ENCODE measurements at places on chromosomes 12 and 14. TPM values are rescaled to one million over a fixed set of nuclear protein-coding genes. Genes with fewer than 3 reads are reported as not detected.
A peak's percentile ranks its signal among the peaks of the same experiment; 100 is the strongest.

DNA sequence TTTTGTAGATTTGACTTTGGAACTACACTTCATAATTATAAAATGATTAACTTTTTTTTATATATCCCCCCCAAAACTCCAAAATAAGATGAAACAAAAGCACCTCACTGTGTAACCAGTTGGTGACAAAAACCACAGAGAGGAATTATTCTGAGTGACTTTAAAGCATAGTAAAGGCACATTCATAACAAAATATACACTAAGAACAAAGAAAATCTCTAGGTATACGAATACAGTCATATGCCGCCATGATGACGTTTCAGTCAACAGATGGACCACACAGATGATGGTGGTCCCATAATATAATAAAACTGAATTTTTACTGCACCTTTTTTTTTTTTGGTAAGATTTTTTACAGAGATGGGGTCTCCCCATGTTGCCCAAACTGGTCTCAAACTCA is 70.7 kb downstream of the MED13L start:
- DNase-seq, result no peak

LRRC10 gene
- not detected for total RNA-seq

EMC9 gene
- 40.0 TPM for total RNA-seq

DNA sequence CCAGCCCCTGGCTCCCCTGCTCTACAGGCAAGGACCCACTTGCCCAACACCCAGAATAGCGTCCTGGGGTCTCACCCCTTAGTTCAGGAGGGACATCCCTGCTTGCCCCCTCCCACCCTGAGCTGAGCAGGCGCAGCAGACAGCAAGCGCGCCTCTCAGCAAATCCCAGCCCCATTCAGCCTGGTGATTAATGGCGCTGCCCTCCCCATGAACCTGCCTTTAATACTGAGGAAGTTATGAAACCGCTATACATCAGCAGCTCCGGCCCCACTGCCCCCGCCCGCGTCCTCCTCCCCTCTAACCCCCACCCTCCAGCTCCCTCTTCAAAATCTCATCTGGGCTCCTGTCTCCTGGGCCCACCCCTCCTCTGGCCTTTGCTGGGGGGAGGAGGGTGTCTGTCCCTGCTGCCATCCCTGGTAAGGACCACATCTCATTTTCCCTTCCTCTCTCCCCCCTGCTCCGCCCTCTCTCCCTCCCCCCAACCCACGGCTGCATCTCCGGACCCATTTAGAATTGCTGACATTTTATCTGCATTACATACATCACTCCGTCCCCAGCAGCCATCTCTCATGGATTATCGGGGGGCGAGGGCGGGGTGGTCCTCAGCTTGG is 7.1 kb upstream of the SMUG1 start:
- DNase-seq, result no peak

- no peak for DNase-seq
These were observed 29.8 kb downstream of the PROX2 start for GRCh38 chr14:74846168-74846567.

GRCh38 chr14:102007916-102008418 is 43.6 kb downstream of the DYNC1H1 start:
- no peak for DNase-seq

OR6C70 gene
- total RNA-seq, result not detected

DNA sequence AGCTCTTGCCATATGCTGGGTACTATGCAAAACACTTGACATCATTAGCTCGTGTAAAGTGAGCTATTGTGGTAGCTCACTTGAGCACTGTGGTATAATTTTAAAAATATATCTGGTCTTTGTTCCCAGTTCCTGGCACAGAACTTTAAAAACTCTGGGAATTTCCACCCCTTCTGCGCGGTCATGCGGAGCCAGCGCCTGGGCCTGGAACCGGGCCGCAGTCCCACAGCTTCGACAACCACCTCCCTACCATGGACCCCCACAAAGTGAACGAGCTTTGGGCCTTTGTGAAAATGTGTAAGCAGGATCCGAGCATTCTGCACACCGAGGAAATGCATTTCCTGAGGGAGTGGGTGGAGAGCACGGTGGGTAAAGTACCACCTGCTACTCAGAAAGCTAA is 123.1 kb downstream of the NUAK1 start:
- DNase-seq, result no peak

DNA sequence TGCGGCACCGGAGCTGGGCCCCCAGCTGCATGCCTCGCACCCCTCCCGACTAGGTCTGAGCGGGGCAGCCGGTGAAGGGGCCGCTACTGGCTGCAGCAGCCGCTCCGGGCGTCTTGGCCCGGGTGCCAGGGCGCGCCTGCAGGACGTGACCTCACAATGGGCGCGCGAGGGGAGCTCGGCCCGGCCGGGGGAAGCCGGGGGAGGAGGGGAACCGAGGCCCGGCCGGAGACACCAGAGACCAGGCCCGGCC is 353 bp downstream of the BAG5 start:
- no peak for DNase-seq

DNA sequence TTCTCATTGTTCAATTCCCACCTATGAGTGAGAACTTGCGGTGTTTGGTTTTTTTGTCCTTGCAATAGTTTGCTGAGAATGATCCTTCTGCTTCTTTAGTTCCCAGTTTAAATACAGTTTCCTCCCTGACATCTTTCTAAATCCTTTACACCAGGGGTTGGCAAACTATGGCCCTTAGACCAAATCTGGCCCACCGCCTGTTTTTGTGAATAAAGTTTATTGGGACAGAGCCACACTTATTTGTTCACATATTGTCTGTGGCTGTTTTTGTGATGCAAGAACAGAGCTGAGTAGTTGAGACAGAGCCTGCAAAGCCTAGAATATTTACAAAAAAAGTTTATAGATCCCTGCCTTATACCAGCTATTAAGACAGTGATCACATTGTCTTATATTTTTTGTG is 53.7 kb downstream of the SERPINA10 start:
- no peak for DNase-seq

DNA sequence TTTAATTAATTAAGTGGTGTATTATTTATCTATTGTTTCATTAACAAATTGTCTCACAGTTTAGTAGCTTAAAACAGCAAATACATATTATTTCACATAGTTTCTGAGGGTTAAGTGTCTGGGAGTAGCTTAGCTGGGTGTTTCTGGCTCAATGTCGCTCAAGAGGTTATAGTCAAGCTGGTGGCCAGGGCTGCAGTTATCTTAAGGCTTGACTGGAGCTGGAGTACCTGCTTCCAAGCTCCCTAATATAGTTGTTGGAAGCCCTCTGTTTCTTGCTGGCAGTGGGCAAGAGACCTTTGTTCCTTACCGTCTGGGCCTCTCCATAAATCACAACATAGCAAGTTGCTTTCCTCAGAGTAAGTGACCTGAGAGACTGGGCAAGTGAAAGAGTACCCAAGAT is 66.6 kb downstream of the RAD51B start:
- no peak for DNase-seq

BEGAIN gene
- 3.3 TPM for total RNA-seq

GPR162 gene
- 0.31 TPM for total RNA-seq

GRCh38 chr12:91920276-91920675 is 225.4 kb downstream of the BTG1 start:
- DNase-seq, result no peak

- no peak for DNase-seq
These were observed 291.7 kb downstream of the CACNA1C start for GRCh38 chr12:2344476-2344875.

DNA sequence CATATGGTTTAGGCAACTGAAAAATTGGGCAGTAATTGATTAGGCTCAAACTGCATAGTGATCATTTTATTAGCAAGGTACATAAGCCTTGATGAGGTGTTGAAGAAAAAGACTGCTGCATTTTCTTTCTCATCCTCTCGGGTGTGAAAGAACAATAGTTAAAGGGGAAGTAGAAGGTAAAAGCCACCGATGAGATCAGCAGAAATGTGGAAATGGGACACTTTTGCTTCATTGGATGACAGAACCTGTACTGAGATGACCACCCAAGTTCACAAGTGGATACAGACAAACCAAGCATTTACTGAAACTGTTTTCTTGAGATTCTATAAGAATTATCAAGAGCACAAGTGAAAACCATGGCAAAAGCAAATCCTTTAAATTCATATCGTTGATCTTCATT is 184.0 kb downstream of the TMX1 start:
- DNase-seq, result no peak

GRCh38 chr12:124389138-124389724 is 94.3 kb downstream of the RFLNA start:
- peak; percentile 79 for DNase-seq

GRCh38 chr12:7994731-7995205 is 37.7 kb upstream of the FOXJ2 start:
- DNase-seq, result no peak

- no peak for DNase-seq
These were observed 521.9 kb upstream of the TBX3 start for GRCh38 chr12:115205755-115206308.

NOVA1 gene
- total RNA-seq, result not detected

- peak; percentile 76 for DNase-seq
These were observed 39.2 kb upstream of the PLXNC1 start for GRCh38 chr12:94109160-94109559.

GRCh38 chr14:22520796-22521195 is 68.2 kb downstream of the DAD1 start:
- no peak for DNase-seq

DNA sequence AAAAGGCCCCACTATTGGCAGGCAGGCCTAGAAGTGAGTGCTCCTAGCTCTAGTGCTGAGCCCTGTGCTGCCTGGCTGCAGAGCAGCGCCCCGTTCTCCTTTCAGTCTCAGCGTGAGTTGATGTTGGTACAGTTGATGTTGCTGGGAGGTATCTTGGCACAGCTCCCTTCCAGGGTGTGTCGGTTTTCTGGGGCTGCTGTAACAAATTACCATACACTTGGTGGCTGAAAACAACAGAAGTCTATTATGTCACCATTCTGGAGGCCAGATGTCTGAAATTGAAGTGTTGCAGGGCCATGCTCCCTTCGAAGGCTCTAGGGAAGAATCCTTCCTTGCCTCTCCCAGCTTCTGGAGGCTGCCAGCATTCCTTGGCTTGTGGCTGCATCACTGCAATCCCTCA is 151.4 kb downstream of the TSPAN9 start:
- no peak for DNase-seq

LYZ gene
- not detected for total RNA-seq

HIF1A gene
- total RNA-seq, result 287 TPM

DNA sequence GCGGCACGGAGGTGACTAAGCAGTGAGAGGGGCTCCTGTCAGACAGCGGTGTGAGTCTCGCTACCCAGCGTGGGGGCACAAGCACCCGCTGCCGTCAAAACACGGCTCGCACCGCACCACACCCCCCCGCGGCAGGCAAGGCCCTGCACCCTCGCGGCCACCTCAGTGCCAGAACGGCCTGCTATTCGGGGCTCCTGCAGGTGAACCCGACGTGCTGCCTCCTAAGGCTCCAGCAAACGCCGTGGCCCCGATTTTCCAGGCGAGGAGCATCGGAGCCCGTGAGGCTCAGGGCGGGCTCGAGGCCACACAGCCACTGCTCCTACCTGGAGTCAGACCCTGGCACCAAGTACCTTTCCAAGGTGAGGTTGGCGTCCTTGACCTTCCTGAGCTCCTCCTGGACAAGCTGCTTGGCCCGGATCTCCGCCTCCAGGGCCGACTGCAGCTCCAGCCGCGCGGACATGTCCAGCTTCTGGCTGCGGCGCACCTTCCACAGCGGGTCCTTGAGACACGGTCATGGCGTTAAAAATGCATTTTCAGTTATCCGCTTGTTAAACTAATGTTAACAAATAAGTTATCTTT is 41.8 kb downstream of the AMN start:
- no peak for DNase-seq

SLC38A4 gene
- not detected for total RNA-seq

SLC35E3 gene
- 4.1 TPM for total RNA-seq

SRGAP1 gene
- total RNA-seq, result 0.10 TPM

GRCh38 chr12:70117670-70118069 is 125.6 kb upstream of the CNOT2 start:
- no peak for DNase-seq

C12orf50 gene
- not detected for total RNA-seq

DNA sequence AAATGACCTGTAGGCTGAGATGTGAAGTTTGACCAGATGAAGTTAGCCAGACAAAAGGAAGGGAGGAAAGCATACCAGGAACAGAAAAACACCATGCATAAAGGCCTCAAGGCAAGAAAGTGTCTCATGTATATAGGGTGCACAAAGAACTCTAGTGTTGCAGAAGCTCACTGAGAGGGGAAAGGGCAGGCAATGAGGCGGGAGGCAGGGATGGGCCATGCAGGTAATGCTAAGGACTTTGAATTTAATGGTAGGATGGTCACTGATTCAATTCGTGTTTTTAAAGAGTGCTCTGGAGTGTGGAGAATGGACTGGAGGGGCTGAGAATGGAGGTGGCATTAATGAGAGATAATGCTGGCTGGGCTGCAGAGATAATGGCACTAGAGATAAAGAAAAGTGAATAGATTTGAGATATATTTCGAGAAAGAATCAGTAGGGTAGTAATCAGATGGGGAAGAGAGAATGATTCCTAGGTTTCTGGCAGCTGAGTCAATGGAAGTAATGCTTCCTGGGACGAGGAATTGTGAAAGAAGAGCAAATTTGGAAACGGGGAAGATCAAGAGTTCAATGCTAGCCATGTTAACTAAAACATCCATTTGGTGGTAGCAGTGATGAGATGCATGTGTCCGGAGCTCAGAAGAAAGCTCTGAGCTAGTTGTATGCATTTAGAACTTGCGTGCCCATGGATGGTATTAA is 43.1 kb downstream of the LIMA1 start:
- DNase-seq, result no peak

GRCh38 chr12:104136577-104136976 is 1.4 kb downstream of the NFYB start:
- no peak for DNase-seq

ZC3H14 gene
- total RNA-seq, result 45.2 TPM

- no peak for DNase-seq
These were observed 457.6 kb upstream of the RGS6 start for GRCh38 chr14:71474301-71475265.

DNA sequence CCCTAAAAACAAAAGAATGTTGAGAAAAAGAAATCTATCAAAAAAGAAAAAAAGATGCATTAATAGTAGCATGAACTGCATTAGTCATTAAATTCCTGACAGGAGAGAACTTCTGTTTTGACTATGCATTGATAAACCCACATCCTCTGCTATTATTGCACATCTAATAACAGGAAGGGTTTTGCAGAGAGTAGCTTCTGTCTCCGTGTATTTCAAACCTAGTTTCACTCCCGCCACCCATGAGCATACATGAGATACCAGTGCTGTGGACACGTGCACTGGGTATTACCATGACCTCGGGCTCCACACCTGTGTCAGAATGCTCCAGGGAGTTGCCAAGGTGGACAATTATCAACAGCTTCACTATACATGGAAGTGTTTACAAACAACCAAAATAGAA is 449.1 kb upstream of the SOX5 start:
- no peak for DNase-seq

All from activated CD4-positive, alpha-beta memory T cell treated with anti-CD3 and anti-CD28 coated beads for 36 hours (primary cell).